Hepatocyte (in vitro differentiated cells): ENCODE measurements at places on chromosomes 12 and 14. TPM values are rescaled to one million over a fixed set of nuclear protein-coding genes. Genes with fewer than 3 reads are reported as not detected.

- no peak for DNase-seq
These were observed 205.2 kb upstream of the EEA1 start for GRCh38 chr12:93134175-93134890.

DNA sequence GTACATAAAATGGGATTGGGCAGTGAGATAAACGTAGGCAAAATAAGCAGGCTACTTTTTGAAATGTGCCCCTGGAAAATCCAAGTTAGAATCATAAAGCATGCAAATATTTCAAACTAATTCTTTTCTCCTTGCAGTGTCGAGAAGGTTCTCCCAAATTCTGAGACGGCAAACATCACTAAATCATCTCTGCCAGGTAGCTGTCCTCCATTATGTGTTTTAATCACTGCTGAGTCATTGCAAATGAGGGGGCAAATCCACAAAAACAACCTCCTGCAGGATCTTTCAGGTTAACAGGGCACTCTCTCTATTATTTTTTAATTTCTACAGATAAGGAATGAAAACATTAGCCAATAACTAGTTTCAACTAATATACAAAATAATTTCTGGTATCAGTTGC, 63.2 kb upstream of the RIC8B start:
- DNase-seq, result no peak

GRCh38 chr12:20089077-20089476, 279.3 kb upstream of the PDE3A start:
- DNase-seq, result no peak

DNA sequence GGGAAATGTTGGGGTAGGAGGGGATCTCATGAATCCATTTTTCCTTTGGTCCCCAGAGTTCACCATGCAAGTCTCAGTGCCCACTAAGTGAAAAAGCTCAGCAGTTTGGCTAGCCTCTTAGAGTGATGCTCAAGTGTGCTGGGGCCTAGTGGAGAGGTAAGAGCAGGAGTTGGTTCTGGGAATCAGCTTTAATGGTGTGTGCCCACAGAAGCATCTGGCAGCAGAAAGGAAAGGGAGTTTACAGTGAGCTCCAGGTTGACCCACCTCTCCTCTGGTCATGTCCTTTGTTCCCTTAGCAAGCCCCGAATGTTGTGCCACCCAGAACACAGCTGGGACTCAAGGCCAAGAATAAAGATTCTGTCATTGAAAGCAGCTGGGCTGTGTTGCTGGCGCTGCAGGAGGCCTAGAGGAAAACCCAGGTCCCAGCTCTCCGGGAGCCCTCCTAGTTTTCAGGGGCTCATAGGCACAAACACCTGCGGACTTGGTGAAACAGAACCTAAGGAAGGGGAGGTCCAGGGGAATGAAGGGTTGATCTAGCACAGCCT, 320.8 kb downstream of the ZFP36L1 start:
- DNase-seq, result no peak

GRCh38 chr12:22050078-22050477, 4.1 kb downstream of the CMAS start:
- no peak for DNase-seq

GRCh38 chr14:68982581-68982980, 3.5 kb upstream of the ACTN1 start:
- DNase-seq, result no peak

- no peak for DNase-seq
These were observed 118.6 kb upstream of the SLCO1C1 start for GRCh38 chr12:20576528-20576927.

GRCh38 chr14:76040704-76041103, 55.1 kb downstream of the IFT43 start:
- DNase-seq, result no peak

- DNase-seq, result no peak
These were observed 41.2 kb downstream of the RFLNA start for GRCh38 chr12:124336184-124336437.

DNA sequence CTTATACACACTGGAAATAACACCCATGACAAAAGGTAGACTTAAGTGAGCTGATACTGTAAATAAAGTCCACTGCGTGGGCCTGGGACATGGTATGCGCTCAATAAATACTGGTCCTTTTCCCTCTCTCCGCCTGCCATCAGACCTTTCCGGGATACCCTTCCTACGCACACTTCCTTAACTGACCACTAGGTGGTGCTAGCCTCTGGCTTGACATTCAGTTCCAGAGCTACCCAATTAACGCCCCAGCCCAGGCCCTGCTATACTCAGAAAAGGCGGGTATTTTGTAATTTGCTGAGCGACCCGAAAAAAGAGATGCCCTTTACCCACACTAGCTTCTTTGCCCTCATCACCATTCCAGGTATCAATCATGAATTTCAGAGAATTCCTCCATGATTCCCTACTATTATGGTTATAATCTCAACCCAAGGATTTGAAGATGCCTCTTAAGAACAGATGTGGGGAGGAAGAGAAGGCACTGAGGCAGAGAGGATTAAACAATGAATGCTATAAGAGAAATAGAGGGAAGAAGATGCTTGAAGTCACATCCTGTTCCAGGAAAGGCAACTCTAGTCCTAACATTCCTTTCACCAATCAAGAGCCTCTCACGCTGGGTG, 3.9 kb upstream of the LRP1 start:
- DNase-seq, result peak; percentile 88

DNA sequence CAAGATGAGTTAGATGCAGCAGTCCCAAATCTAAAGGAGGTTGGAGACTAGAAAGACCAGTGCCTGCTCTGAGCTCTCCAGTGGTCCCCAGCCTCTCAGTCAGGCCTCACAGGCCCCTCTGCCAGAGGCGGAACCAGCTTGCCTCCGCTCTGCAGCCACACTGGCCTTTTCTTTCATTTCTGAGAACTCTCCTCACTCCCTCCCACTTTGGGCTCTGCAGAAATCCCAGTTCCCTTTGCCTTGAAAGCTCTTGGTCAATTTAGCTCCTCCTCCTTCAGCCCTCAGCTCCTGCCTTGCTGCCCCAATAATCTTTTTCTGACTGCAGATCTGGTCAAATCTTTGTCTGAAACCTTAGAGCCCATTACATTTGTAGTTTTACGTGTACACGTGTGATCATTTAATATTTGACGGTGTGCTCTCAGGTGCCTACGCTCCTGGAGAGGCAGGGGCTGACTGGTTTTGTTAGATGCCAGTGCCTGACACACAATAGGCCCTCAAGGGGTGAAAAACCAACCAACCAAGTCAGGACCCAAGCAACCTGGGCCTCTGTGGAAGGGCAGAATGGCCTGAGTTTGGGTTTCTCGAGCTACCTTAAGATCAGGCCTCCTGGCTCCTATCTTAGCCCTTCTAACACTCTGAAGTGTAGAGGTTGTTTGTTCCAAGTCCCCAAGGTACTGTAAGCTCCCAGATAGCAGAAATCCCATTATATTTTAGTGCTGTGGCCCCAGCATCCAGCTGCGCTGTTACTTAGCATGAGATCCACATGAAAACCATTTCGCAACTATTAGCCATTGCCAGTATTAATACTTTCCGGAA, 1.1 kb upstream of the NUDT4 start:
- DNase-seq, result peak; percentile 46

DNA sequence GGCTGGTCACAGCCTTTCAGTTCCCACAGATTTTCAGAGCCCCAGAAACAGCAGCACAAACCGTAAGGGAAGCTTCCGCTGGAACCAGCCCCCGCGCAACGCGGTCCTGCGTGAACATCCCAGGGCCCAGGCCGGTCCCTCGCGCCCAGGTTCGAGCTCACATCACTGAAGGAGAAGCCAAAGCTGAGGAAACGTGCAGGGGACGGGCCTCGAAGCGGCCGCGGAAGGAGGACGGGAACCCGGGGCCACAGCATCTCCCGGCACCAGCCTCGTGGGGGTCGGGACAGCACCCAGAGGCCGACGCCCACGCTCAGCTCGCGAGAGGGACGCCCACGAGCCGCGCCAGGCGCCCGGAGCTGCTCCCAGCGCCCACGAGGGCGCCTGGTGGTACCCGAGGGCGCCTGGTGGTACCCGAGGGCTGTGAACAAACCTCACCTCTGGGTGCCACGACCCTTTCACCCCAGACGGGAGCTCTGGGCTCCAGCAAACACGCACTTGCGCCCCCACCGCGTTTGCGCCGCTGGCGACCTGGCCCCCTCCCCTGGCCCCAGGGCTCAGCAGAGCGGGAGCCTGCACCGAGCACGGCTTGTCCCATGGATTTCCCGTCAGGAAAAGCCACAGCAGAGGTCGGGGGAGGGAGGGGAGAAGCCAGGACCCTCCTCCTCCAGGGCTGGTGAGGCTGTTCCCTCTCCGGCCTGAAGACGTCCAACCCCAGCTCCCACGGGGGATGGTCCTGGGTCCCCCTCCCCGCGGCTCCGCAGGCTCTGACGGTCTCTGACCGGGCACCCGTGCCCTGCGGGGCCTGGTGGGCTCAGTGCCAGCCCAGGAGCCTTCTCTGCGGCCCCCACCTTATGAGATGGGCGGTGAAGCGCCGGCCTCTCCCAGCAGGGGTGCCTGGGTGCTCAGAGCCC, 6.9 kb downstream of the LRCOL1 start:
- no peak for DNase-seq

DNA sequence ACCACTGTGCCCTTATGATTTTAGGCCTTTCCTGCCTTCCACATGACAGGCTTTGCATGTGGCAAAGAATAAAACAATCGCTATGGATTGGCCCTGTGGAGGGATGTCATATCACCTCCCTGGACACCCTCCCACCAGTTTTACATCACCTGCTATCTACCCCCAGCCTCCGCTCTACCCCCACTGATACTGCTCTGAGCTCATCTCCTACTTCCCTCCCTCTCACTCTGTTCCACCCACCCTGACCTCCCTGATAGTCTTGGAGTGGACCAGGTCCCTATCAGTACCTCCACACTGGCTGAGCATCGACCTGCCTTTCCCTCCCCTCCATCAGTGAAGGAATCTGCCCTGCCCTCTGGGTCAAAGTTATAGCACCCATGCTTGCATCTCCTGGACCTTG, 91.8 kb upstream of the FOXN3 start:
- DNase-seq, result no peak

DNA sequence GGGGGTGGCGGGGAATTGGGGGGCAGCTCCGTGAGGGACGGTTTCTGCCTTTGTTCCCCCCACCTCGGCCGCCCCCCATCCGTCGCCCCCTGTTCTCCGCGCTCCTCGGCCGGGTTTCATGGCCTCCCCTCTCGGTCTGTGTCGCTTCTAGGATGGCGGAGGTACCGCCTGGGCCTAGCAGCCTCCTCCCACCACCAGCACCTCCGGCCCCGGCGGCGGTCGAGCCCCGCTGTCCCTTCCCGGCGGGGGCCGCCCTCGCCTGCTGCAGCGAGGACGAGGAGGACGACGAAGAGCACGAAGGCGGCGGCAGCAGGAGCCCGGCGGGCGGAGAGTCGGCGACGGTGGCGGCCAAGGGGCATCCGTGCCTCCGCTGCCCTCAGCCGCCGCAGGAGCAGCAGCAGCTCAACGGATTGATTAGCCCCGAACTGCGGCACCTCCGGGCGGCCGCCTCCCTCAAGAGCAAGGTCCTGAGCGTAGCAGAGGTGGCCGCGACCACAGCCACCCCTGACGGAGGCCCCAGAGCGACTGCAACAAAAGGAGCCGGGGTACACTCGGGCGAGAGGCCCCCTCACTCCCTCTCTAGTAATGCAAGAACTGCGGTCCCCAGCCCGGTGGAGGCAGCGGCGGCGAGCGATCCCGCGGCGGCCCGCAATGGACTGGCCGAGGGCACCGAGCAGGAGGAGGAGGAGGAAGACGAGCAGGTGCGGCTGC, 575 bp downstream of the NAA30 start:
- DNase-seq, result peak; percentile 57

GRCh38 chr14:48275301-48275700, 599.9 kb upstream of the MDGA2 start:
- no peak for DNase-seq

GRCh38 chr14:24238123-24238522, 4.3 kb downstream of the TINF2 start:
- peak; percentile 44 for DNase-seq

- no peak for DNase-seq
These were observed 784 bp downstream of the PSMA6 start for GRCh38 chr14:35292770-35293561.

- DNase-seq, result no peak
These were observed 100.7 kb downstream of the DUSP6 start for GRCh38 chr12:89251342-89252271.

- DNase-seq, result no peak
These were observed 828.8 kb downstream of the TMTC2 start for GRCh38 chr12:83515306-83516026.

- no peak for DNase-seq
These were observed 1.5 kb upstream of the ZFYVE26 start for GRCh38 chr14:67817750-67818438.

DNA sequence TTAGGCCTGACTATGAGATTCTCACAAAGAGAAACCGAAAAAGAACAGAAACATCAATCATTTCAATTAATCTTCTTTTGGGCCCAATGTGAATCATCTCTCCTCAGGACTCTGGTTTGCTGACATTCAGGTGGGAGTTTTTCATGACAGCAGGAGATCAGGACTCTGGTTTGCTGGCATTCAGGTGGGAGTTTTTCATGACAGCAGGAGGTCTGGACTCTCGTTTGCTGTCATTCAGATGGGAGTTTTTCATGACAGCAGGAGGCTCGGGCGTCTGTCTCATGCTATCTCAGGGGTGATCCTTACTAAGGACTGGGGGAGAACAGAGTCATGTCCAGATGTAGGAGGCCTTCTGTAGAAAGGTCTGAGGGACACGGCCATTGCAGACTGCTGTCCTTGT, 40.1 kb upstream of the PARP11 start:
- DNase-seq, result no peak

DNA sequence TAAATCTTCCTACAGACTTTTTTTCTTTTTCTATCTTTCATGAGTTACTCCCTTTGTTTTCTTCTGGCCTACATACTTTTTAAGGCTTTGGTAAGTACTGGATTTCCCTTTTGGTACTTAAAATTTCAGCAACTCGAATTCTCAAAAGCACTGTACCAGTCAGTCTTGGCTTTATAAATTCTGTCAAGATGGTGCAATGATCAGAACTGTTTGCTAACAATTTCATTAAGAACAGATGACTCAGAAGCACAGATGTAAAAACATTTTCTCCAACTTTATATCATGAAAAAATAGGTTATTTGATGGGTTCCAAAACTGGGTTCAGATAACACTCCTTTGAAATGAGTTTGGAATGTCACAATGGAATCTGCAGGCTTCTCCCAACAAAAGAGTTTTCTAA, 1961.8 kb upstream of the FLRT2 start:
- DNase-seq, result no peak

GRCh38 chr12:129067491-129067890, 214.2 kb downstream of the GLT1D1 start:
- peak; percentile 41 for DNase-seq

- DNase-seq, result no peak
These were observed 78.3 kb downstream of the AEBP2 start for GRCh38 chr12:19517583-19517982.

- DNase-seq, result no peak
These were observed 211.8 kb downstream of the FOXN3 start for GRCh38 chr14:89205137-89205740.

- peak; percentile 15 for DNase-seq
These were observed 565 bp downstream of the CEP83 start for GRCh38 chr12:94458877-94459727.

- DNase-seq, result no peak
These were observed 12.1 kb upstream of the EML1 start for GRCh38 chr14:99781091-99781490.

PLA2G1B gene
- 8.5 and 24.9 TPM in 2 replicates for total RNA-seq

NINJ2 gene
- 0.70 and 0.92 TPM in 2 replicates for total RNA-seq

PRICKLE1 gene
- total RNA-seq, result 23.6 and 25.9 TPM in 2 replicates

CIDEB gene
- 43.0 and 56.9 TPM in 2 replicates for total RNA-seq

KRT6C gene
- 0.07 and 0.32 TPM in 2 replicates for total RNA-seq

FSCB gene
- total RNA-seq, result not detected in 2 replicates

CIT gene
- 3.9 and 4.4 TPM in 2 replicates for total RNA-seq

ACTN1 gene
- total RNA-seq, result 82.2 and 88.0 TPM in 2 replicates
